ENCODE measurements at places on chromosomes 3 and 15.

DNA sequence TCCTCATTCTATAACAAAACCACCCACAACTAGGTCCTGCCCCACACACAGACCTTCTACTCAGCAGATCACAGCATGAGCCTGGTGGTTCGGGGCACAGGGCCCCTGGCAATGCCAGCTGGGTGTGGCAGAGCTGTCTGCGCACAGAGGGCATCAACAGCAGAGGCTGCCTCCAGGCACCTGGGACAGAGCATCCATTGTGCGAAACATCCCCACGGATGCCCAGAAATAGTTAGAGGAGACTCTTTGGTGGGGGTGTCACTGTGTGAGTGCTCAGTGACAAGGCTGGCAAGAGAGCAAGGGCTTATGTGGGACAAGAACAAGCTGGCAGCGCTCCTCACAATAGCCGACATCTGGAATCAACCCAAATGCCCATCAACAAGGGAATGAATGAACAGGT, 487.4 kb upstream of the PROK2 start:
- peak; percentile 36 for DNase-seq

DNA sequence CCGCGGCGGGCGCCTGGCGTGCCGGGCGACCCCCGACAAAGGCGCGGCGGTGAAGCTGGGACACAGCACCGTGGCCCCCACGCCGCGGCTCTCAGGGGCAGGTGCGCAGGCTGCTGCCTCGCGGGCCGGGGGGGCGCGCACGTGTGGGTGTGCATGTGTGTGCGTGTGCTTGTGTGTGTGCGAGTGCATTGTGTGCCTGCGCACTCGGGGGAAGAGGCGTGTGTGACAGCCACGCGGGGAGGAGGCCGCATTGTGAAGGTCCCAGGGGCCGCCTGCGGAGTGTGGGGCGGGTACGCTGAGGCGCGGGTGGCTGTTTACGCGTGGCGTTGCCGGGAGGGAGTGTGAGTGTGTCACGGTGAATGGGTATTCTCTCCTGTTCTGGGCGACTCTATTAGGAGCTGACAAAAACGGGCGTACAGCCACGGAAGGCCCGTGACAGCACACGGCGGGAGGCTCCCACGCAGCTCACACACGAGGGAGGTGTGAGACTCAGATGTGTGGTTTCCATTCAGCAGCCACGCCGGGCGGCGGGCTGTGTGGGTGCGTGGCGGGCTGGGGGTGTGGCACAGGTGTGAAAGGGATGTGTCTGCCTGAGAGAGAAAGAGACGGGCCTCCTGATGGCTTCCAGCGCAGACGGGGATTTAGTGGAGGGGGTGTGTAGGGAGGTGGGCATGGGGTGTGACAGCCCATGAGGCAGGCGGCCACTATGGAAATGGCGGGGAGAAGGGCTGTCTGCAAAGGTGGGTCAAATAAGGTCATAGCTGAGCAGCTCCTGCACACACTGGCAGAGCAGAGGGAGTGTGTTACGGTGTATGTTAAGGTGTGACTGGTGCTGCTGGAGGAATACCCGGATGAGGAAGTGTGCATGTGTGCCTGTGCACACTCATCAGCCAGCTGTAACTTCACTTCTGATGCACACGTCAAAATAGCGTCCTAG, 750 bp downstream of the PODXL2 start:
- DNase-seq = no peak

- no peak for DNase-seq
These were observed 220.8 kb upstream of the TPRG1 start for GRCh38 chr3:188950832-188951489.

DNA sequence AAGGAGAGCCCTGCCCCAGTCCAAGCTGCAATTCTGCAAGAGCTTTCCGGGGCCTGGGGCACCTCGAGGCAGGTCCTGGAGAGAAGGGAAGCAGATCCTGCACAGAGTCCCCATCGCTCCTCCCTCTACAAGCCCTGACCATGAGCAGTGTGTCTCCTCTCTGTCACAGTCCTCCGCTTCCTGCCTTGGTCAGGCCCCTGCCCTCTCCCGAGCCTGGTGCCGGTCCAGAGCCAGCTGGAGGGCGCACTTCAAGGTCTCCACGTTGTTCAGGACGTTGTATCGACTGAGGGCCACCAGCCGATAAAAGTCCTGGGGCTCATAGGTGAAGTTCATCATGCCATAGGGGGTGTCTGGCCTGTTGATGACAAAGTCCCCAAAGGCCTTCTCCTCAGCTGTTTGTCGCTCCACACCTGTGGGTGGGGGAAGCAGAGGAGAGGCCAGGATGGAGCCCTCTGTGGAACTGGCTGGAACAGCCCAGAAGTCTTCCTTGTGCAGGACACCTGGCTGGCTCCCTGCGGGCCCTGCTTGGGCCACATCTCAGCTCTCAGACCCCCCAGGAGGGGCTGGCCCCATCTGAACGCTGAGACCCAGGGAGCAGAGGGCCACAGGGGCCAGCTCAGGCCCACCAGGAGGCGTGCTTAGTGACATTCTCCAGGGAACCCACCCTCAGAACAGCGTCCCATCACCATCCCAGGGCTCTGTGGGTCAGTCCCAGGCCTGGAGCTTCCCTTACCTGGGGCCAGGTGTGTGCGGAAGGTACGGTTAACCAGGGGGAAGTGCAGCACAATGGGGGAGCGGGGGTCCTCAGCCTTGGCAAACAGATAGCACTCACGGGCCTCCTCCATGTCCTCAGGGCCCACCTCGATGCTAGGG, 14.4 kb downstream of the PLA2G4F start:
- no peak for DNase-seq

DNA sequence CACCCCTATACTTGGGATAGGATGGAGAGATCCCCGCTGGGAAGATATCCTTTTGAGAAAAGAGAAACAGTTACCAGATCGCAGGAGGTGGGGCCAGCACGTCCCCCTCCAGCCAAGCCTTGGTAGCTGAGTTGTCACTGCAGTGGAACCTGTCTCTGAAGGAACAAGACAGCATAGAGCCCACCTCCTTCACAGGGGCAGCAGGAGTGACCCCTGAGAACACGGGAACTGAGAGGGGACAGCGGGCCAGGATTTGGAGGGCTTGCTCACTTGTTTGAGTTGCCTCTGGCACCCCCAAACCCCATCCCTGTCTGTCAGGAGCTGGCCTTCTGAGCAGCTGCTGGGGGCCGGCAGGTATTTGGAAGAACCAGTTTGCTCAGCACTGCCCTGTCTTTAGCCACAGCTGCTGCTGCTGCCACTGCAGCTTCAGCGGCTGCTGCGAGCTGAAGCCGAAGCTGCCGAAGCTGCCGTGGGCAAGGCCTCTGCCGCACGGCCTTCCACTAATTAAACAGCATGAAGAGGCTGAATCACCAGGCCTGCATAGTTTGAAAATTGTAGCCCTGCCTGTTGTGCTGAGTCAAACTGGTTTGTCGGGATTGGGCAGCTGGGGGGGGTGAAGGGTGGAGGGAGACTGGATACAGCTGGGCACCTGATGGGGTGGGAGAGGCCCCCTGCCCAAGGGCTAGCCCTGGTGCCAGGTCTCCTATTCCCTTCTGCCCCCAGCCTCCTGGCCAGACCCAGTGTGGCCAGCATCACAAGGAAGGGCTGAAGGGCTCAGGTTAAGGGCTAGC, 4.0 kb downstream of the EPHB3 start:
- peak; percentile 45 for DNase-seq

GRCh38 chr3:177199206-177199760, 2.0 kb upstream of the TBL1XR1 start:
- no peak for DNase-seq

DNA sequence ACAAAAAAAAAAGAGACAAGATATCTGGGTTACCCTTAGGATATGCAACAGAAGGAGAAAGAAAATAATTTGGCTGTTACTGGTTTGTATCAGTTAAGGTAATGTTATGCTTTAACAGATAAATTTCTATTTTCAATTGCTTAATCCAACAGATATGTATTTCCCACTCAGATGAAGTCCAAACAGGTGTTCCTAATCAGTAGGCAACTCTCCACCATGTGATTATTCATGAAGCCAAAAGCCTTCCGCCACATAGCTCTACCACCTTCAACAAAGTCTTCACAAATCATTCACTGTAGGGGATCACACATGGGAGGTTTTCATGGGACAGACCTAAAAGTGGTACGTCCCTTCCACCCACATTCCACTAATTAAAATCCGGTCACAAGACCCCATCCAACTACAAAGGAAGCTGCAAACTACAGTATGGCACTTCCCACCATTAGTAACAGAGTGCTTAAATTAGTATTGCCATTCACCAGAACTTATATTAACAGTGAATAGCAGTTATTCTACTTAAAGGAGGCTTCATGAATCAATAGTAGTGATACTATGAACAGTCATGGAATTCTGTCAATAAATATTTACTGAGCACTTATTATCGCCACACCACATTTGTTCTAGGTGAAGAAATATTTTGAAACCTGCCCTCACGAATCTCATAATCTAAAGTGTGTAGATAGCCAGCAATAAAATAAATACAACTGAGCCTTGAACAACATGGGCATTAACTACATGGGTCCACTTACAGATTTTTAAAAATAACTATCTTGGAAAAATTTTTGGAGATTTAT, 66.5 kb downstream of the SFMBT1 start:
- DNase-seq = no peak

GRCh38 chr3:134665243-134665642, 14.4 kb upstream of the KY start:
- DNase-seq = no peak

DNA sequence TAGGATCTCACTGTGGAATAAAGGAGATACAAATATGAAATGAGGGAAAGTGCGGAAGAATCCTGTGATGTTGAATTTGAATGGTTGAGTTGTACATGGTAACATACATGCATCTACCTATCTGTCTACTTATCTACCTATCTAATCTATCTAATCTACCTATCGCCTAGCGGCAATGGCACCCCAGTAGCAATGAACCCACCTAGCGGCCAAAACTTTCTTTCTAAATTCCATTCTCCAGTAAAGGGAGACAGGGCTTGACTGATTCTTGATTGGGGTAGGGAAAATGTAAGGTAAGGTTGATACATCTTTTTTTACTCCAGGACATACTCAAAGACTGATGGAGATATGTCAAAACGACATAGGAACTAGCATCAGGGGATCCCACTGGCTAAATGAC, 345.0 kb downstream of the FHIT start:
- DNase-seq = no peak

DNA sequence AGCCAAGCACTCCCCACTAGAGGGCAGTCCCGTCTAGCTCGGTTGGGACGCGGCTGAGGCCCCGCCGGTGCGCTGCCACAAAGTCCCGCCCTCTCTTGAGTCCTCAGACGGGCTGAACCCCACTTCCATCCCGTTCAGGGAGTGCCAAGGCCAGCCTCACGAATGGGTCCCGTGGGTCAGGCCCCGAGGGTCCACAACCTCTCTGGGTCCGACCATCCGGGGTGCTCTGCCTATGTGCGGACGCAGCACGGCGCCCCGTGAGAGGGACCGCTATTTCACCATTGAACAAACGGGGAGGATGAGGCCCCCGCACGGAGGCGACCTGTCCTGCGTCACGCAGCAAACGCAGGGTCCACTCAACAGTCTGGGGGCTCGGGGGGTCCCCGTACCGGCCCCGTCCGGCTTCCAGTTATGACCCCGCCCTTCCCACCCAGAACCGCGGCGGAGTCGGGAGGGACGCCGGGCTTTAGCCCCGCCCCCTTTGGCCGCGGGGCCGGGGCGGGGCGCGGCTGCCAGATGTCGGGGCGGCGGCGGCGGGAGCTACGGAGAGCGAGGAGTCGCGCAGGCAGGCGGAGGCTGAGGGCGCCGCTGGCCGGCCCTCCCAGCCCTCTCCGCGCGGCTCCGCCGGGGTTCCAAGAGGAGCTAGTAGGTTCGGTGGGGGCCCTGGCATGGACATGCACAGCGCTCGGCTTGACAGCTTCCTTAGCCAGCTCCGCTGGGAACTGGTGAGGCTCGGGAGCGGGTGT, at the start of gene INKA1:
INKA1 (plus strand) TSS at position 543 of the 746 bp plus-strand sequence; CDS start at position 675, 132 bp downstream.
- DNase-seq = peak; percentile 78

DNA sequence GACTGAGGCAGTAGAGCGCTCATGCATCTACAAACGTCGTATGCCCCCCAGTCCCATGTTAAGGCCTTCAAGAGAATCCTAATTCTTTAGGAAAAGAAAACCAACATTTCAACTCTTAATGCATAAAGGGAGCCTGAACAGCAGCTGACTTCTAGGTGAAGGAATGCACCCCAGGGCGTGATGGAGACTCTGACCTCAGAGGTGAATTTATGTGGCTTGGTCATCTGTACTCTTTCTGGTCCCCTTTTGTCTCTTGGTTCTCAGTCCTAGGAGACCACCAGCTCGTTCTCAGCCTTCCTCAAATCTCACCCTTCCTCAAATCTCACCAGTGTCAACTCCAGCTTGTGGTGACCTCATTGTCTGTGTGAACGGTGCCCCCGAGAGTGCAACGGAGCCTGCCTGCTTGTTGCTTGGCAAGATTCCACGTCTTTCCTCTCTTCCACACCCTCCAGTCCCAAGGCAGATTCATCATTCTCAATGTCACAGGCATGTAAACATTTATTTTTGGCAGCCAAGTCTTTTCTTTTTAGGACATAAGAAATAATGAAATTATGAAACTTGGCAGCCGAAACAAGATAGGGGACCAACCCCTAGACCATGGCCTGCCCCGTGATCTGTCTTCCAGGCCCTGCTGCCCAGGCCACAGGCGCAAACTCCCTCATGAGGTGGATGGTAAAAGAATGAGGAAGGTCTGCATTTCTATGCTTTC, 166.2 kb downstream of the ADAMTS17 start:
- no peak for DNase-seq

- DNase-seq = no peak
These were observed 11.7 kb downstream of the RBM5 start for GRCh38 chr3:50100386-50100785.

DNA sequence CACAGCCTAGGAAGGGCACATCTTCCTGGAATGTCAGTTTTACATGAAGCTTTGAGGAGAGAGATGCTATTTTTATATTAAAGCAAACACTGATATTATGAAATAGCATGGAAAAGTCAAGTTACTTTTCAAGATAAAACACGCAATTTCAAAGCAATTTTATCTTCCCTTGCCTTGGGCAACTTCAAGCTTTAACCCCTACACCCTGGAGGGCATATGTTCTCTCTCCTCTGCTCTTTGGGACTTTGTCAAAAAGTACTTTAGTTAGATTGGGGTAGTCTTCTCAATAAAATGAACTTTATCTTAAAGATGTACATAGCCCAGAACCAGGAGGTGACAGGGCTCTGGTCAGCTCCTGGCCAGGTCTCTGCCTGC, 86.9 kb upstream of the PLXNA1 start:
- DNase-seq = no peak

- DNase-seq = no peak
These were observed 14.2 kb upstream of the TSEN2 start for GRCh38 chr3:12470111-12470510.

DNA sequence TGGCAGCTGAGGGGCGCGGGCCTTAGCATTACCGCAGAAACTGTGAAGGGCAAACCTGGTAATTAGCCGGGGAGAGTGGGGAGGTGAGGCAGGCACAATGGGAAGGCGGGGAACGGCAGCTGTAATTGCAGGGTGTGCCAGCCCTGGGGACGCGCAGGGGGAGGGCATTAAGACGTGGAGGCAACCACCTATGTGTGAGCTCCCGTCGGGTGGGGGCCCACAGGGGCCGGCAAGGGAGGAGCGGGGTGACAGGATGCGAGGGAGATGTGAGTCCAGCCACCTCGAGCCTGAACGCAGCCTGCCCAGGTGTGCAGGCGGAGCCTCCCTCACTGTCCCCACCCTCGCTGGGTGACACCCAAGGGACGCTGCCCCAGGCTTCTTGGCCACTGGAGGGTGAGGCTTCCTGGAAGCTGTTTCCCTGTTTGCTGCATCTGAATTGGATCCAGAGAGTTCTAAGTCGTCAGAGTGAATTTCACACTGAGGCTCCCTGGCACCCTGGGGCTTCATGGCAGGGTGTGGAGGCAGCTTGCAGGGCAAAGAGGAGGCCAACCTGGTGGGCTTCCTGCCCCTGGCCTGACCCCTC, 130.6 kb upstream of the MEF2A start:
- DNase-seq = no peak

- no peak for DNase-seq
These were observed 361.1 kb upstream of the CDIN1 start for GRCh38 chr15:36218322-36218721.

- DNase-seq = no peak
These were observed 2.9 kb upstream of the RPS17 start for GRCh38 chr15:82543160-82543559.
